ENCODE measurements at places on chromosomes 1 and 21. TPM values are rescaled to one million over a fixed set of nuclear protein-coding genes. Genes with fewer than 3 reads are reported as not detected.

ETV3L gene
- not detected for total RNA-seq

CACNA1S gene
- not detected for total RNA-seq

SPATA45 gene
- total RNA-seq: not detected

CYP4X1 gene
- total RNA-seq: 1.2 TPM

VCAM1 gene
- total RNA-seq: 20.7 TPM
